ENCODE measurements at places on chromosomes 6 and 20. TPM values are rescaled to one million over a fixed set of nuclear protein-coding genes. Genes with fewer than 3 reads are reported as not detected.

DNA sequence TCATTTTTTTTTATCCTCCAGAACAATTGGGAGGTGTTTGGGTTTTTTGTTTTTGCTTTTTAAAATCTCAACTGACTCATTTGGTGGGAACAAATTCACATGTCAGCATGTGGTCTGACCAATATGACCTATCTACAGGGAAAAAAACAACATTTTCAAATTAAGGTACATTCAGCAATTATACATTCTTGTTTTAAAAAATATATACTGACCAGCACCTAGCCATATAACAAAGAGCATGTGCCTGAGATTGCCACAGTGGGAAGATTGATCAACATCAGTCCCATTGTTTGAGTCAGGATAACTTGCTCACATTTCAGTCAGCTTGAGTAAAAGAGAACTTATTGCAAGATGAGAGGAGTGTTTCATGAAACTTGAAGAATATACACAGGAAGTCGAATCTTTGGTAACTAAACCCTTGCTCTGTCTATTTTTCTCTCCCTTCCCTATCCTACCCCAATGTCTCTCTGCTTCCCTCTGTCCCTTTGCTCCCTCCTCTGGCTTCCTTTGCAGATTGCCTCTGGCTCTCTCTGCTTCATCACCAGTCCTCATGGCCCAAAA is 163.2 kb upstream of the TAB2 start:
- H3K27ac ChIP-seq: no peak overlapping the region
- DNase-seq: no peak
- H3K27me3 ChIP-seq: peaks cover 2% of the 10 kb centered on the region
- no peaks in the 10 kb centered on the region for H3K4me1 ChIP-seq
- H3K36me3 ChIP-seq: no peaks in the 10 kb centered on the region
- H3K4me3 ChIP-seq: no peak overlapping the region

Gene KIF6
- polyA plus RNA-seq: 0.70 TPM

DNA sequence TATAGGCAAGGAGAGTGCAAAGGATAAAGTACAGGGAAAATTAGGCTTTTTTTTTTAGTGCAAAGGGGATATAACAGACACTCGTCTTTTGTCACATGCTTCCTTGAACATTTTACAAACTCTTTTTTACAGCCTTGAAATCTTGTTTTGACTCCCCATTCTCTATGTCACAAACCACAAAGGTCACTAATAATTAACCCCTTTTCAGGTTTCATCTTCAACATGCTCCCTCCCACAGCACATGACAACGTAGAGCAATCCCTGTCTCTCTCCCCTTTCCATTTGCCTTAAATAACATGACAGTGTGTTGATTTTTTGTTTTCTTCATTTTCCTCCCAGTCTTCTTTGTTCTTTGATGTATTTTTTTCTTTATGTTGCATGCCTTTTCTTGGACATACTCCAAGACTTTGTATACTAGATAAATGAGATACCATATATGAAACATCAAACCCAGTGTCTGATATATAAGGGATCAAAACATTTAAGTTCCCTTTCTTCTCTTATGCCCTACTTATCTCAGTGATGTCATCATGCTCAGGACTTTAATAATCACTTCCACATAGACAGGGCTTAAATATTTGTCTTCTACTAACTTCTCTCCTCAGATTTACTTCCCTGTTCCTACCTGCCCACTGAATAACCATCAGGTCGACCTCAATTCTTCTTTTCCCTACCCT is 378.7 kb upstream of the HSF2 start:
- no peaks in the 10 kb centered on the region for H3K36me3 ChIP-seq
- peak; percentile 30 for DNase-seq
- no peaks in the 10 kb centered on the region for H3K4me1 ChIP-seq
- H3K27ac ChIP-seq: no peak overlapping the region
- no peaks in the 10 kb centered on the region for H3K27me3 ChIP-seq

Gene CST5
- 0.19 TPM for polyA plus RNA-seq

Measured in large intestine (tissue), 12 donors.